Left renal cortex interstitium (tissue), 4 donors: ENCODE measurements at places on chromosomes 16 and 17. TPM values are rescaled to one million over a fixed set of nuclear protein-coding genes. Genes with fewer than 3 reads are reported as not detected.

The UTP4 gene
- polyA plus RNA-seq = 65.1 TPM

The KRTAP4-6 gene
- polyA plus RNA-seq = not detected

The NPIPB9 gene
- polyA plus RNA-seq = 1.7 TPM

The MT1M gene
- not detected for polyA plus RNA-seq

The AIPL1 gene
- polyA plus RNA-seq = not detected

The ATP2A1 gene
- polyA plus RNA-seq = 2.6 TPM

The OTOA gene
- polyA plus RNA-seq = 0.07 TPM

The IL17C gene
- polyA plus RNA-seq = 0.09 TPM

The SEZ6L2 gene
- polyA plus RNA-seq = 13.2 TPM

The OTOP3 gene
- not detected for polyA plus RNA-seq

The KRTAP1-1 gene
- not detected for polyA plus RNA-seq

The KLHL10 gene
- polyA plus RNA-seq = not detected

The EFNB3 gene
- 22.3 TPM for polyA plus RNA-seq

The LRRC37A gene
- 6.2 TPM for polyA plus RNA-seq
